ENCODE measurements at places on chromosomes 2 and 18. TPM values are rescaled to one million over a fixed set of nuclear protein-coding genes. Genes with fewer than 3 reads are reported as not detected.

DNA sequence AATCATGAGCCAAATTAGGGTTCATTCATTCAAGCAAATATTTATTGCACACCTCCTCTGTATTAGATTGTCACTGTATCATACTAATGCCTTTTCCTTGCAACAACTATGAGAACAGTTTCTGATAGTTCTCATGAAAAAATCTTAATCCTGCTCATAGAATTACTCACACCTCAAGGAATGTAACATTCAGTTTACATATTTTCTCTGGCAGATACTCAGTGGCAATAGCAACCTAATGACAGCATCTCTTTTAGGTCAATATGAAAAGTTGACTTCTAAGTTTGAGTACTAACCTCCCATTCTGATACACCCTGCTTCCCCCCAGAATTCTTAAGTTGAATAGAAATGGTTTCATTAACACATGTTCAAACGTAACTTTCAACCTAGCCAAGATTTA is 132.0 kb downstream of the VWC2L start:
- DNase-seq = peak; percentile 13

DNA sequence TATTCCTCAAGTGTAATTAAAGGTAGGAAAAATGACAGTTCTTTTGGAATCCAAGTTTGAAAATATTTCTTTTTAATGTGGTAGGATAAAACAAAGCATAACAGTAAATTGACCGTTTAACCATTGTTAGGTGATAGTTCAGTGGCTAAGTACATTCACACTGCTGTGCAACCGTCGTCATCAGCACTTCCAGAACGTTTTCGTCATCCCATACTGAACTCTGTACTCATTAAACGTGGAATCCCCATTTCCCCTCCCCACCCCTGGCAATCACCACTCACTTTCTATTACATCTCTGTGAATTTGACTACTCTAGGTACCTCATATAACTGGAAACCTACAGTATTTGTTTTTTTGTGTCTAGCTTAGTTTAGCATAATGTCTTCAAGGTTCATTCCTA is 32.9 kb upstream of the FZD5 start:
- DNase-seq = no peak

- DNase-seq = no peak
Measured at GRCh38 chr2:17800693-17801458, 15.4 kb upstream of the MSGN1 start.

- DNase-seq = peak; percentile 51
Measured at GRCh38 chr2:67476809-67477790, 80.0 kb downstream of the ETAA1 start.

Gene NYAP2
- total RNA-seq = not detected

Gene CHRNG
- total RNA-seq = not detected

DNA sequence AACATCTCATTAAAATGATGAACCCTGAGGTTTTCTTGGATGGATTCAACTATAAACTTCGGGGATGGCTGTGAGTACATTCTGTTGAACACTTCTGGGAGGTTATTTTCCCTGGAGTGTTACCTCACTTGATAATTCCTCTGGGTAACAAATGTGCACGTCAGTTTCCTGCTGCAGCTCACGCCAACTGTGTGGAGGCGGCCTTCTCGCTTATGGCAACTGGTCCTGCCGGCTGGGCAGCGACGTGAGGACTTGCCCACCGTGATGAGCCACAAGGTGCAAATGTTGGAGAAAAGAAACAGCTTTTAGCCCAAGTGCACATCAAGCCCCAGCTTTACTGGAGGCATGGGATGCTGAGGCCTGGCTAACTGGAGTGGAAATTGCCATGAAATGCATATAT is 15.9 kb downstream of the MYCN start:
- no peak for DNase-seq

Gene C2orf76
- 7.6 TPM for total RNA-seq

GRCh38 chr2:5064687-5065086 is 627.5 kb upstream of the SOX11 start:
- no peak for DNase-seq

Gene CBLN2
- not detected for total RNA-seq

GRCh38 chr18:52391810-52392559 is 52.0 kb downstream of the DCC start:
- DNase-seq = no peak

Gene IL1RL2
- not detected for total RNA-seq

Gene ASXL2
- 23.0 TPM for total RNA-seq

DNA sequence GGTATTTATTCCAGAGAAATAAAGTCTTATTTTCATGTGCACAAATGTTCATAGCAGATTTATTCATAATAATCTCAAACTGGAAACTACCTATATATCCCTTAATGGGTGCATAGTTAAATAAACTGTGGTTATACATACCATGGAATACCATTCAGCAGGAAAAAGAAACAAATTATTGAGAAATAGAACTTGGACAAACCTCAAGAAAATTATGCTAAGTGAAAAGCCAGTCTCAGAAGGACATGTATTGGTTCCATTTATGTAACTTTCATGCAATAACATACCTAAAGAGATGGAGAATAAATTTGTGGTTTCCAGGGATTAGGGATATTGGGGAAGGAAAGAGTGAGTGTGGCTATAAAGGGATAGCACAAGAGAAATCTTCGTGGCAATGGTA is 452.6 kb downstream of the SETBP1 start:
- no peak for DNase-seq

GRCh38 chr18:25896956-25897355 is 193.5 kb downstream of the SS18 start:
- DNase-seq = no peak

DNA sequence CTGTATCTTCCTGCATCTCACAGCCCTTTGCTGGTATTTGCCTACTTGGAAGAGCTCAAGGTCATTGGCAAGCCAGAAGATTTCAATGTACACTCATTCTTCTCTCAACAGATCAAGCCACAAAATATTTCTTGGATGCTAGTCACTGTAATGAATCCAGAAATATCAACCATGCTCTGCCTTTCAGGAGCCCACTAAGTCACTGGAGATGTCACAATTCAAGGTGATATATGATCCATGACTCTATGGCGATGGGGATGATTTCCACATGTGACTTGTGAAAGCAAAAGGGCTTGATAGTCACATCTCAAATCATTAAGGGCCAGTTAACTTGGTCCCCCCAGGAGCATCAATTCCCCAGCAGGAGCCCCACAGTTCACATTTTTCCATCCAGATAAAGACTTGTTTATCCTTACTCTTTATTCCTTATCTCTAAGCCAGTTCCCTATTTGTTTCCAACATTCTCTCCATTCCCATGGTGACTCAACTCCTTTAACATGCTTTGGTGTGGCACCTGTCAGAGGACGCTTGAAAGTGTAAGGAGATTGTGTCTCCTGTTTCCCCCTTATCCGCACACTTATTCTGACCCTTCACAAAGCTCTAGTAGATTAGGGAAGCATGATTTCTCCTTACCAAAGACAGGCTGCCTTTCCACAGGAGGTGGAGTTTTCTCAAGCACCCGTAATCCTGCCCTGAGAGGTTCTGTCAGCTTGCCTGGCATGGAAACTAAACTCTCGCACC is 15.8 kb downstream of the PKDCC start:
- DNase-seq = no peak

- DNase-seq = no peak
Measured at GRCh38 chr18:63820694-63821093, 45.5 kb downstream of the SERPINB7 start.

DNA sequence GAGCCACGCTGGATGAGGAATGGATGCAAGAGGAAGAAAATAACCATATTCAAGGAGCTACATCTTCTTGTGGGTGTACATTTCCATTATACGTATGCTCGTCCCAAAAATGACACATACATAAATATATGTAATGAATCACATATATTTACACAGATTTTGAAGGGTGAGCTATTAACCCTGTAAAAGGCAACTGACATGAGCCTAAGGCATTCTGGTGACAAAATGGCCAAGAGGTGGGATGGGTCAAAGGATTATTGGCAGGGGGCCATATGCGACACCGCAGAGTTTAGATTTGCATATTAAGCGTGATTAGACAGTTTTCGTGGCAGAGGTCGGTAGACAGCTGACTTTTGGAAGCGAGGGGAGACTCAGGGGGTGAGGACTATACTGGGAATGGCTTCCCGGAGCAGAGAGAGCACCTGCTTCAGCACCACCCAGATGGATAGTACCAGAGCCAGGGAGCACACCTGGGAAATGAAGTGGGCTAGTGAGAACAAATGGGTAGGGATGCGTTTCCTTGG is 431 bp upstream of the CNRIP1 start:
- DNase-seq = no peak

GRCh38 chr2:206700156-206700555 is 18.0 kb downstream of the DYTN start:
- no peak for DNase-seq

DNA sequence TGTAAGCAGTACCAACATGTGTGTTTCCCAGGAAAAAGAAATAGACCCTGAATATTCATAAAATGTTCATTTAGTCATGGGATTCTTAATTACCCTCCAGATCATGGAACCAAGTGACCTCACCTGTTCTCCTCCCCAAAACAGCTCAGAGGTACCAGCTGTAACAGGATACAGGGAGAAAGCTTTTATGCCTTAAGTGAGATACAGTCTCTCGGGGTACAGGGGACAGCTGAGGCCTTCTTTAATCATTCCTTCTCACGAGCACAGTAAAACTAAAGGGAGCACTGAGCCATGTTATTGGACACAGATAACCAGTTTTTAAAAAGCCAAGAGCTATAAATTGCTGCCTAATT is 16.6 kb downstream of the EPHA4 start:
- no peak for DNase-seq

GRCh38 chr18:47150824-47151366 is 595 bp upstream of the HDHD2 start:
- no peak for DNase-seq

Gene STK25
- total RNA-seq = 129 TPM

Gene KIF5C
- 0.96 TPM for total RNA-seq

- no peak for DNase-seq
Measured at GRCh38 chr2:30747206-30747605, 60.0 kb downstream of the CAPN13 start.

Gene NAB1
- total RNA-seq = 26.4 TPM

Gene MORN2
- total RNA-seq = 20.5 TPM

Gene ACTG2
- 0.31 TPM for total RNA-seq

Gene LAMA1
- 1.7 TPM for total RNA-seq

Gene POTEI
- not detected for total RNA-seq

DNA sequence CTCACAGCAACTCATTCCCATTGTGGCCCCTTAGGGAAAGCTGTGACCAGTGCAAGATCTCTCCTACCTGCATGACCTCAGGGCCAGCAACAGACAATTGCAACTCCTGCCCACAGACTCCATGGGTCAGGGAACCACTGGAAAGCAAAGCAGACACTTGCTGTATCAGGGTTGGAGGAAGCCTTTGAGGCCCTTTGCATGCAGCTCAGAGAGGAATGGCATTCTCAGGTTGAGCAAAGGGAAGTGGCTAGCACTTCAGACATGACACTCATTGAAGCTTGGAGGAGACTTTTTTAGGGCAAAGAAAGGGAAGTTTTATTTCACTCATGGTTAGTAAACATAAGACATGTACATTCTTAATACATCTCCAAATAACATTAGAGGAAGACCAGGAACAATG is 22.1 kb downstream of the IL1F10 start:
- DNase-seq = no peak

Gene SKOR2
- not detected for total RNA-seq

GRCh38 chr2:33420726-33421125 is 55.7 kb upstream of the RASGRP3 start:
- DNase-seq = no peak

- no peak for DNase-seq
Measured at GRCh38 chr2:183543222-183543621, 419.0 kb downstream of the NUP35 start.

Gene SAG
- total RNA-seq = not detected

DNA sequence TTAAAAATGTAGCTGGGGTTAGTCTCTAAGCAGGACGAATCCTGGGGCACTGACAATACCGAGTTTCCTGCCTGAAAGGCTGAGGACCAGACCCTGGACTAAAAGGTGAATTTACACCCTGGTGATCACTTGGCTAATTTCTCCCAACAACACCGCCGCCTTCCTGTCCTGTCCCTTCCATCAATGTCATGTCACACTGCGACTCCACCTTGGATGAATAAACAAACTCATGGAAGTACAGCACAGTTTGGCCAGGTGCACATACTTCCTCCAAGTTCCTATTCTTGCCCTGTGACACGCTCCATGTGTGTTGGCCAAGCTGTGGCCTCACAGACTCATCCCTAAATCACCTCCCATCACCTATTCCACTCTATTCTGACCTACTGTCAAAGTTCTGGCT is 15.9 kb upstream of the GALM start:
- DNase-seq = no peak

GRCh38 chr2:152791979-152792378 is 73.6 kb downstream of the ARL6IP6 start:
- no peak for DNase-seq

DNA sequence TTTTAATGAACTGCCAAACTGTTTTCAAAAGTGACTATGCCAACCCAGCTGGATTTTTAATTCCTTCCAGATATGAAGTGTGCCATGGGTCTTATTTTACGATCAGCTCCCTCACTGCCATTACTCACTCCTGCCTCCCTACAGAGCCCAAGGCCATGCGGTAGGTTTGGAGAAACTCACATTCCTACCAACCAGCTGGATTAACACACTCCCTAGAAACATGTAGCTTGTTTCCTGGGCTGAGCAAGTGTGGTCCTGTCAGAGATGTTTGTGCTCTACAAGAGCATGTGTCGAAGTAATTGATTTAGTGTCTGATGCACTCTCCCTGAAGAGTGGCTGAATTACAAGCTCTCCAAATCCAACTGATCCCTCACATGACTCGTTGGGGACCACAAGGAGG is 82.5 kb downstream of the SPP2 start:
- DNase-seq = peak; percentile 57

DNA sequence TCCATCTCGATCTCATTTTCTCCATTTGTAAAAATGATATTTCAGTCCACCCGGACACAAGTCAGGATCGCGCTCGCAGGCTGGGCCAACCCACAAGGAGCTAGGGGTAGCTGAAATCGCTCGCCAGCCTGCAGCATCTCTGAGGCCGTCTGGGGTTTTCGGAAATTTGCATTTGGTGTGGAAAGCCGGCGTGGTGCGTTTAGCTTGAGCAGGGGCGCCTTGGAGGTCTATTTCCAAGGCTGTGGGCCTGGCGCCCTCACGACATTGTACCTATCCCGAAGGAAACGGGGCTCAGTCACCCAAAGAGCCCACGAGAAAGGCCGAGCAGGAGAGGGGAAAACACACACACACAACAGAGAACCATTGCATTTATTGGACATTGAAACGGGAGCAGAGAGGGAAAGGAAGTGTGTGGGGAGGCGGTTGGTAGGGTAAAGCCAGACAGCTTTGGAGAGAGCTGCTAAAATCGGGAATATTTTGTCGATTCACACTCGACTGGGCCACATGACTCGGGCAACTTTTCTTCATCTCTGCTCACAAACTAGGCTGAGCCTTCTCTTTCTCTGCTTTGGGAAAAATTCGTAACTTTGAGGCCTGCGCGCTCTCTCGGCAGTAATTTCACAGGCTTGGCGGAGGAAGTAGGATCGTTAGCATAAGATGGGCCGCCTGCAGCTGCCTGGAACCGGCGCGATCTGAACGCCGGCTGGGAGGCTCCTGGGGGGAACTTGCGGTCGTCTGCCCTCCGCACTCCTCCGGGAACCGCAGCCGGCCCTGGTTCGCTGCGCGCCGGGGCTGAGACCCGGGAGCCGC is 1.1 kb upstream of the HOXD8 start:
- DNase-seq = no peak

Gene C2orf15
- not detected for total RNA-seq

GRCh38 chr2:218569661-218570500 is 1.2 kb downstream of the CNOT9 start:
- DNase-seq = peak; percentile 52

Gene IL1RN
- total RNA-seq = not detected
